ENCODE measurements at places on chromosomes 13 and 19.
A peak's percentile ranks its signal among the peaks of the same experiment; 100 is the strongest.

GRCh38 chr19:48635263-48635965 is 1.8 kb downstream of the DBP start:
- peak; percentile 11 for ATAC-seq

GRCh38 chr13:73702419-73703071 is 431.7 kb downstream of the KLF12 start:
- no peak for ATAC-seq

GRCh38 chr13:46270416-46270815 is 58.7 kb downstream of the LRRC63 start:
- ATAC-seq, result no peak

DNA sequence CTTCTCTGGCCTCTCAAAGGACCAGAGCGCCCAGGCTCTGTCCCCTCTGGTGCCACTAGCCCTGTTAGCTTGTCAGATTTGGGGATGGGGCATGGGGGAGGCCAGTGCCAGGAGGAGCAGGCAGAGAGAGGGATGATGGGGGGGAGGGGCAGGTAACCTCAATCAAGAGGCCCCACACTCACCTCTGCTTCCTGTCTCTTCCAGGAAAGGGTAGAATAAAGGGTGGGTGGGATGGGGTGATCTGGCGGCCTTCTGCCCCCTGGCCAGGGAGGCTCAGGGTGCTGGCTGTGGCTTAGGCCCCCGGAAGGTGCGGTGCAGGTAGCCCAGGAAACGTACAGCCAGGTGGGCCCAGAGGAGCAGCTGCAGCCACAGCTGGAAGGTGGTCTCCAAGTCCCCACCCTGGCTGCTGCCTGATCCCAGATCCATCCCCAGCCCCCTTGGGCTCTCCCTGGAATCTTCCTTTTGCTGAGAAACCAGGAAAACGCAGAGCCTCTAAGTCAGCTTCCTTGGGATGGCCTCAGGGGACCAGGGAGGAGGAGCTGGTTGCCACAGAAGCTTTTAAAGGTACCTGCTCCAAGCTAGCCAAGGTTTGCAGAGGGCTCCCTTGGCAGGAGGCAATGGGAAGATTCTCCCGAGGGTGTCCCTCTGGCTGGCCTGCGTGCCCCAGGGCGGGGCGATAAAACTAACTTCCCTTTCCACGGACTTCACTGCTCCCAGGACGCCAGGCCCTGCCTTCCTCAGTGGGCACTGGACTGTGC is 5.3 kb downstream of the PRKACA start:
- peak; percentile 11 for ATAC-seq

- ATAC-seq, result no peak
Observed at GRCh38 chr13:113195360-113195759, 13.1 kb downstream of the PCID2 start.

DNA sequence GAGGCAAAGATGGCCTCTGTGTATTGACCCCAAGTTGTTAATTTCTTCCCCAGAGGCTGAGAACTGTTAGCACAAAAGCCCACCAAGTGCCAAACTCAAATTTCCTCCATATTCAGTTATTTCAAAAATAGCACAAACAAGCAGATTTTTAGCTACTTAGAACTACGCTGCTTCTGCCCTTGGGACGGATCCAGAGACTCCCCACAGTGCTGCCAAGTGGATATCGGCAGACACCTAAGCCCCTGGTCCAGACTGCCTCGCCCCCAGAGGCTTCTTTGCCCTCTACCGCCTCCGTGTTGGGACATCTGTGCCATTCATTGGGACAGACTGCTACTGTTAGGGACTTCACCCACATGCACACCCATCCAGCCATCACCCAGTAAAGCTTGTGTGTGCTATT is 188.3 kb downstream of the POSTN start:
- ATAC-seq, result no peak

DNA sequence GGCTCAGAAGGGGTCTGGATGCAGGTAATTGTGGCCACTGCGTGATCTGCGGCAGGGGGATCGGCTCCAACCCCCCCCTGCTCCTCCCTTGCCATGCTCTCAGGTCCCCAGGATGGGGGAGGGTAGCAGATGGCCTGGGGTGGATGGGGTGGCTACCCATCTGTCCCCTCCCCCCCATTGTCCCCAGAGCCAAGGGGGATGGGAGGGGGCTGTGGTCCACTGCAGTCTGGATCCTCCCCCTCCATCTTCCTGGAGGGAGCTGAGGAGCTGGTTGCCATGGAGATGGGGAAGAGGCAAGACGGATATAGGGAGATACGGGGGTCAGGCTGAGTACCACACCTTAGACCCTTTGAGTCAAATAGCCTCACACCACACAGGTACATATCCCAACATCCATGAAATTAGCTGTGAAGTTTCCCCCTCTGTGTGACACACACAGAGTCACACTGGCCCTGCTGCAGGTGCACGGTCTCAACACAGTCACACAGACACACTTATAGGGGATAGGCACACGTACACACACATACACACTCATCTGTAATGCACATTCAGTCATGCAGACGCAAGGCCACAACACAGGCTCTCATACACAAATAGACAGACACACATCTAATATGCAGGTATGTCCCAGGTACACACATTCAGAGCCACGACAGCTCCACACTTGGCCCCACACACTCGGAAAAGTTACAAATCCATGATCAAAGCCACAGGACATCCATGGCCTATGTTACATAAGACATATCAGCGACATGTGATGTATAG is 1.8 kb upstream of the NOVA2 start:
- no peak for ATAC-seq

GRCh38 chr13:33992881-33993336 is 175.0 kb downstream of the RFC3 start:
- ATAC-seq, result no peak

DNA sequence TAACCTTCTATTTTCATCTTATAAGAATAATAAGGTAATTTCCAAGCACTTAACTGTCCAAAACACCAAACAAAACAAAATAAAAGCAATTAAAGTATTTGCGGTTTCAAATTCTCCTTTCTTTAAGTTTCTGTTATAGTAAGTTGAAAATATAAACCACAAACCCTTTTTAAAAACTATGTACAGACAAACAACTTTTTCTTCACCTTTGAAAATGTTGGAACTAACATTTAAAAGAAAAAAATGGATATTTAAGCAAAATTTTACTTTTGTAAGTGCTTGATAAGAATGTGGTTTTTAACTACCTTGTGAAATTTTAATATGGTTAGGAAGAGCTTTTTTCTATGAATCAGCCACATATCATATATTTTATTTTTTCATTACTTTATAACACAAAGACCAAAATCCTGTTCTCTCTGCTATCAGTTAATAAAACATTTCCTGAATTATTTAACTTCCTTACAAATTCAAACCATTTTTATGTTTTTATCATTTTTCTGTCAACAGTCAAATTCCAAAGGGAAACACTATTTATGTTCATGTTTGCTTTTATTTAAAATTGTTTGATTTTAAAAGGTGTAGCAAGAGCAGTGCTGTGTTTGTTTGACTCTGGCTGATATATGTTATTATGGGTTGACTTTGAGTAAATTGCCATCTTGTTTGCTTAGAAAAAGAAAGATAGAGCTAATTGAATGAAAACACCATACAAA is 554.1 kb upstream of the KLHL1 start:
- ATAC-seq, result no peak

DNA sequence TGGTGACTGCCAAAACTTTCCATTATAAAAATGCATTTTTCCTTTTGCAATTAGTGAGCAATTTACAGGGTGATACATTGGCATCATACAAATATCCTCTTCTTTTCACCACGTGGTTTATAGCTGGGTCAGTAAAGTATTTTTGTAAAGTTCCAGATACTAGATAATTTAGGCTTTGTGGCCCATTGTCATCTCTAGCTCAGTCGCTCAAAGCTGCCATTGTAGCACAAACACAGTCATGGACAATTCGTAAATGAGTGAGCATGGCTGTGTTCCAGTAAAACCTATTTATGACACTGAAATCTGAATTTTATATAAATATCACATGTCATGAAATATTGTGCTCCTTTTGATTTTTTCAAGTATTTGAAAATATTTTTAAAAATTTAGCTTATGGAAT is 162.9 kb downstream of the USP12 start:
- no peak for ATAC-seq

- no peak for ATAC-seq
Observed at GRCh38 chr13:77274126-77274525, 52.8 kb downstream of the MYCBP2 start.

DNA sequence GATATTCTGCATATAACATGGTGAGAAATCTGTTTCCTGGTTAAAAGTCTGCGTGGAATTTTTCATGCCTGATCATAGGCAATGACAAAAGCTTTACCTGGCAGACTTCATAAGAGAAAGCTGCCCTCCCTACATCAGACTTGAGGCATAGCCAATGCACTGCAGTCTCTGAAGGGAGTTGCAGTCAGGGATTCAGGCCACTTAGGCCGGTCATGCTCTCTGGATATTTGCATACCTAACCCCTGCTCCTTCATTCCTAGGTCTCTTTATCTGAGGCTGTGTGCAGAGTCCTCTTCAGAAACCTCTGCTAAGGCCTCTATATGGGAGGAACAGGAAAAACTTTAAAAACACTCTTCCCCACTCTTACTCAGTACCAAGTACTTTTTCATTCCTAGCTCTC is 287.4 kb downstream of the PCDH17 start:
- ATAC-seq, result no peak

DNA sequence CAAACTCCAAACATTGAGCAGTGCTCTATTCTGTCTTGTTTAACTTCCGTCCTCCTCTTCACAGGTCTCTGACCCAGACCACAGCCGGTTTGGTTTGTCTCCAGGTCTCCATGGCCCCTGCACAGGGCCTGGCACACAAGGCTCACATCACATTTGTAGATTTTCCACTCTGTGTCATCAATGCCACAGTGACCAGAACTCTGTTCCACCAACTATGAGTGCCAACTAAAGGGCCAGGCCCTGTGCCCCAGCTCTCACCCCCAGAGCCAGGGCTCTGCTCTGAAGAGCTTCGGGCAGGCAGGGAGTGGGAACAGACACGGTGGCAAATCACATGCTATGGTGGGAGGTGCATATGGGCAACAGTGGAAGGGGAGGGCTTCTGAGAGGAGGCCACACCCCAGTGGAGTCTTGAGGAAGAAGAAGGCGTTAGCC is 16.0 kb downstream of the SMG9 start:
- ATAC-seq, result no peak

- no peak for ATAC-seq
Observed at GRCh38 chr13:40340368-40341095, 325.9 kb downstream of the FOXO1 start.

GRCh38 chr13:75414036-75414827 is 67.7 kb downstream of the TBC1D4 start:
- ATAC-seq, result no peak

DNA sequence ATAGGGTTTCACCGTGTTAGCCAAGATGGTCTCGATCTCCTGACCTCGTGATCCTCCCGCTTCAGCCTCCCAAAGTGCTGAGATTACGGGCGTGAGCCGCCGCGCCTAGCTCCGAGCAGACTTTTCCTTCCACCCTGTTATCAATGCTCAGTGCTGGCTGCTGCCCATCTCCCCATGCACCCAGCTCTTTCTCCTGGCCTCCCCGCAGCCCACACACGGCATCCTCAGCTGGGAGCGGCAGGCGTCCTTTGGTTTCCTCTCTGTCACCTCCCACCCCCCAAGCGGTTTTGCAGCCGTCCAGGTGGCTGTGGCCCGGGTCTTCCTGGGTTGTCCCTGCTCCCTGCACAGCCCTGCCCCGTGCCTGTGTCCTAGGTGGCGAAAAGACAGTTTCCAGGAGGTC is 12.1 kb downstream of the PRR22 start:
- no peak for ATAC-seq

DNA sequence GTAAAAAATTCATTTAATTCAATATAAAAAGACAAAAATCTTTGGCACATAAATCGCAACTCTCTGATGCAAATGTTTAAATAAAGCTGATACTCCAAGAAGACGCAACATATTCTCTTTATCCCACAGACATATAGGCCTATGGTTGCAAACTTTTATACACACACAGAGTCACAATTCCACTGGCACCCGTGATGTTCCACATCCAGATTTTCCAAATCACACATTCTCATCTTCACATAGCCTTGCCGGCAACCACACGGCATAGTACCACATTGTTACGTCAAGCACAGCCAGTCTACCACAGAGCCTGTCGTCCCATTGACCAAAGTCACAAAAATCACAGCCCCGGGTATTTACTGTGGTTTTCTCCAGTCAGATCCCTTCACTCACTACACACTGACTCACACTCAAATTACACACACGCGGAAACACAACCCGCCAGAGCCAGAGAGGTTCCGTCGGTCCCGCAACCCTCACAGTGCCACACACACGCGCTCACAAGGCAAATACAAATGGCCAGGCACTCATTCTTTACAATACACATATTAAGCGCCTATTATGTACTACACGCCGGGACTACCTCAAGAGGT is 546 bp upstream of the ZNF546 start:
- ATAC-seq, result peak; percentile 49

DNA sequence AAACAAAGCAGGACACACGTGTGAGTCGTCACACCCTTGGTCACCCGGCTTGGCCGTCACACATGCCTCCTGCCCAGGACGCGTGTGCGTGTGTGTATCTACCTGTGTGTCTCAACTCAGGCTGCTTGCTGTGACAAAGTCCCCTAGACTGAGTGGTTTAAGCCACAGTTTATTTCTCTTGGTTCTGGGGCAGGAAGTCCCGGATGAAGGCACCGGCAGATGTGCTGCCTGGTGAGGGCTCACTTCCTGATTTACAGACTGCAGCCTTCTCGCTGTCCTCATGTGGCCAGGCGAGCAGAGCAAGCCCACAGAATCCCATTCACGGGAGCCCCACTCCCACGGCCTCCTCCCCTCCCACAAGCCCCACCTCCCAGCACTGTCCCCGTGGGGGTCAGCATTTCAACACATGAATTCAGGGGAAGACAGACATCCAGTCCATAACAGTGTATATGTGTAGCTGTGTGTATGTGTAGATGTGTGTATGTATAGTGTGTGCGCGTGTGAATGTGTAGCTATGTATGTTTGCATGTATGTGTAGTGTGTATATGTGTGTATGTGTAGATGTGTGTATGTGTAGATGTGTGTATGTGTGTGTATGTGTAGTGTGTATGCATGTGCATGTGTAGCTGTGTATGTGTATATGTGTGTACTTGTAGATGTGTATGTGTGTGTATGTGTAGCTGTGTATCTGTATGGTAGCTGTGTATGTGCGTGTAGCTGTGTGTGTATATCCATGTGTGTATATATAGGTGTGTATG is 51.5 kb downstream of the MCF2L start:
- no peak for ATAC-seq

Data from gastroesophageal sphincter (tissue), 4 donors.